Islet precursor cell (in vitro differentiated cells): ENCODE measurements at places on chromosomes 13 and 19.

DNA sequence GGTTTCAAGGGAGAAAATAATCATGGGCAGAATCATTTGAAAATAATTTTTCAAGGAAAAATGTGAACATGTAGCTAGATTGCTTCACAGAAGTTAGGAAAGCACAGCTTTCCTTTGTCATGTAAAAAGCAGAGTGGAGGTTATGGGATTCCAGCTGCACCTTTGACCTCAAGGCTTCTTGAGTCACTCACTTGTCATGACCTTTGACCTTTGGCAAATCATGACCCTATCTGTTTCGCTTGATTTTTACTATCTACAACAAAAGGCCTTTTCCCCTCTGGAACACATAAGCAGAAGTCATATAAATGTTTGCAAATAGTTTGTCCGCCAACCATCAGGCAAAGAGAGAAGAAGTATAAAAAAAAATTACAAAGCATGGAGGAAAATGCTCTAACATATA lies 210.7 kb upstream of the MIR17HG start:
- no peak for DNase-seq

GRCh38 chr19:3504735-3505134 lies 1.4 kb upstream of the FZR1 start:
- DNase-seq = no peak

GRCh38 chr19:4754248-4754647 lies 30.6 kb upstream of the DPP9 start:
- DNase-seq = no peak

DNA sequence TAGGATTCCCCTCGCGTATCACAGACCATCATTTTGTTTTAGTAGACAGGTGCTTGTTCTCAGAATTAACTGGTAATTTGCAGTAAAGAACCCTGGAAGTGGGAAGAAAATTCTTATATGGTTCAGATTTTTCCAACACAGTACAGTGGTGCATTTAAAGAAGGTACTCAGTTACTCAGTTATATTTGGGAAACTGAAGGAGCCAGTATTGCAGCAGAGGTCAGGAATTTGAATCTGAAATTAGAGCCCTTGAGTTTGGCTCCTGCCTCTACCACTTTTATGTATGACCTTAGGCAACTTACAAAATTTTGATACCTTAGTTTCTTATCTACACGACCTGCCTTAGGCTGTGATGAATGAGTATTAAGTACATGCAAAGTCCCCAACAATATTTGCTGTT lies 19.7 kb downstream of the METTL21C start:
- DNase-seq = no peak

- DNase-seq = peak; percentile 71
Measured at GRCh38 chr19:8575467-8575997, 1.7 kb downstream of the MYO1F start.
